ENCODE measurements at places on chromosomes 4 and X.

DNA sequence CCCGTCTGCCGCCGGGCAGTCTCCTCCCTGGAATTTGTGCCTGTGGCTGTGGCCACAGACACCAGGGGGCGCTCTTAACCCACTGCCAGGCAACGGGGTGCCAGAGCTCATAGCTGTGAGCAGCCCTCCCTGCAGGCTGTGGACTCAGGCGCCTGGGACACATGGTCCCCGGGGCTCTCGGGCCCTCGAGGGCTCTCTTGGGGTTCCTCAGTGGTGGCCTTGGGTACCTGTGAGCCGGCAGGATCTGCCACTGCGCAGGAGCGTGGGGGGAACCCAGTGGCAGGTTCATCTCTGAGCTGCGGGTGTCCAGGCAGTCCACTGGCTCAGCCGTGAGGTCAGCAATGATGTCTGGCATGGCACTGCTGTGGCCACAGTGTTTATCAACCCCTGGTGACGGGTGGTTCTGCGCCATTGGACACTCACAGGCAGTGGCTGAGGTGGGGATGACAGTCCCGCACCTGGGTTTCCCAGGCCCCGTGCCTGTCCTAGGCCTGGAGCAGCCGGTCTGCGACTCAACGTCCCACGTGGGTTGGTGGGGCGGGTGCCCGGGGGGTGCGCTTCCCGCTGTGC, 37.2 kb downstream of the PCGF3 start:
- peak; percentile 80 for DNase-seq

DNA sequence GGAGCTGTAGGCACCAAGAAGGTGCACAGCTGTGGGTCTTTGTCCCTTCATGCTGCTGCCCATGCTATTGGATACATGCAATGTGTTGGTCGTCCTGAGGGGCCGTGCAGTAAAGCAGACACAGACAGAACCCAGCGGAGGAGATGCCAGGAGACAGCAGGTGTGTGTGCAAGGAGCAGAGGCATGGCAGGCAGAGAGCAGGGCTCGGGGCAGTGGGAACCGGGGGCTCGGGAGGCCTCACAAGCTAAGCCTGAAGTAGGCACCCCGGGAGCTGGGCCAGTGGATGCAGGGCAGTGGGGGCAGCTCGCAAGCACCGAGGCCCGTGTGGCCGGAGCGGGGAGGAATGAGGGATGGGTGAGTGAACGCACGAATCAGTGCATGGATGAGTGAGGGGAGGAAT, 13.2 kb downstream of the HTRA3 start:
- no peak for DNase-seq

- DNase-seq: no peak
These were observed 82.8 kb downstream of the PDGFC start for GRCh38 chr4:156888762-156889161.

DNA sequence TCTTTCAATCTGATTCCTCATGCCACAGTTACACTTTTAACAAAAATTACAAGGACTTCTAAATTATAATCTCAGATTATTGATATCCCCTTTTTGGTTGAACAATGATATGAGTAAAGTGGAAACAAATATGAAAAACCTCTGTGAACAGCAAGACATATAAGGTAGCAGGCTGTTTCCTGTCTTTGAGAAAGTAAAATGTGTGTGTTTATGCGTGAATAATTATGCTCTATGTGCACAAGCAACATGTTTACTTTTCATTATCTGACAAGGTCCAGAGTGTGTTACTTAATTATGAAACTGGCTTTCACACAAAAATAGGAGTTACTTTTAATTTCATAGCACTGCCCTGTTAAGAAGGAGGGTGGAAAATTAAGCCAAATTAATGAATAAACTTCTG, 43.1 kb downstream of the DDIT4L start:
- DNase-seq: no peak

DNA sequence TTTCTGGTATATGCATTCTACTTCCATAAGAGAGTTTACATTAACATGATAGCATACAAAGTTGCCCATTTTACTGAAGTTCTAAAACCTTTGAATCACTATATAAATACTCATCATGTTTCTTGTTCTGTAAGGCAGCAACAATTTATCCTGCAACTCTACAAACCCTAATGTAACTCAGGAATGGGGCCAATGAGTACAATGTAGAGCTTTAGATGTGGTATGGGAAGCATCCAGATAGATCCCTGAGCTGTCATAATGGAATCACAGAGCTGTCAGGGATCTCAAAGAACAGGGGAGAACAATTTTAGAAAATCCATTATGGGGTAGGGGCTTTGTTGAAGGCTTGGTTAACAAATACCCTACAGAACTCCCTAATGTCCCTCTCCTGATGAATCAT, 88.5 kb downstream of the DCUN1D4 start:
- DNase-seq: no peak

DNA sequence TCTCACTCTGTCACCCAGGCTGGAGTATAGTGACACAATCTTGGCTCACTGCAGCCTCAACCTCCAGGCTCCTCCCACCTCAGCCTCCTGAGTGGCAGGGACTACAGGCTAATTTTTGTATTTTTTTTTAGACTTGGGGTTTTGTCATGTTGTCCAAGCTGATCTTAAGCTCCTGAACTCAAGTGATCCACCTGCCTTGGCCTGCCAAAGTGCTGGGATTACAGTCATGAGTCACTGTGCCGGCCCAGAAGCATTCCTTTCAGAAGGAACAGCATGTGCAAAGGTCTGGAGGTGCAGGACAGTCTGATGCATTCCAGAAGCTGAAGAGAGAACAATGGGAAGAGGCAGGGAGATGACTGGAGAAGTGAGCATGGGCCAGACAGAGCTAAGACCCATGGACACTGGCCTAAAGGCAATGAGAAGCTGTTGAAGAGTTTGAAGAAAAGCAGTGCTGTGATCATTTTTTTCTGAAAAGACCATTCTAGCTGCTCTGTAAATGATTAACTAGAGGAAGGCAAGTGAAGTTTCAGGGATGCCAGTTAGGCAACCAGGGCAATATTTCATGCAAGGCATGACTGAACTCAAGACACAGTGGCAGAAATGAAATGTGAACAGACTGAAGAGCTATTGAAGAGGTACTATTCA, 43.2 kb downstream of the MANBA start:
- no peak for DNase-seq

GRCh38 chrX:9708086-9708485, 57.6 kb downstream of the GPR143 start:
- DNase-seq: no peak

- DNase-seq: no peak
These were observed 23.2 kb downstream of the BBS12 start for GRCh38 chr4:122755675-122756074.

- no peak for DNase-seq
These were observed 57.3 kb downstream of the AGA start for GRCh38 chr4:177384856-177385397.

DNA sequence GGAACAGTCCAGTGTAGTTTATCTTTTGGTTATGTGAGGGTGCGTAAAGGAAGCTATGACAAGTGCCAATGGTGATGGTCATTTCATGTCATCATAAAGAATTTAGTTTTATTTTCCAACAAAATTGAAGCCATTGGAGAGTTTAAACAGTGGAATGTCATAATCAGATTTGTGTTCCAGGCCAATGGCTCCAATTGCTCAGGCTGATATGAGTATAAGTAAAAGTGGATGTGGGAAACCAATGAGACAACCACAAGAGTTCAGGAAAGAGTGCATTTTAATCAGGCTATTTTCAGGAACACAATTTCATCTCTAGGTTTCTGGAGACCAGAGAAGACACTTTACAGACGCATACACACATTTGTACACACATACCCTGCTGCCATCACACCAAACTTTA, 20.7 kb downstream of the SPANXC start:
- DNase-seq: no peak

DNA sequence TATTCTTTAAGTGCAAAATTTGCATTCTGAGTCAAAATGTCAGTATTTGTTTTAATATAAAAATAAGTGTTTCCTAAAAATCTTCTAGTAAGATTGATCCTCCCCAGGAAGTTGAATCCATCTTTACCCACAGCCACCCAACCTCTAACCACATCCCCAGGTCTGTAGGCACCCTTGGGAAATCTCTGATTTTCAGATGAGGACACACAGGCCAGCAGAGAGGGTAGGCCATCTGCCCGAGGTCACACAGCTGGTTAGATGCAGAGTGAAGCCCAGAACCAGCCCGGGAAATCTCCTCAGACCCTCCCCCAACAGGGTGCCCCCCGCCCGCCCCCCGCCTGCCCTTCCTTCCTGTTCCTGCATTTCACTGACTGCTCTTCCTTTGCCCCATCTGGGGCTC, 277.5 kb downstream of the FBXW7 start:
- no peak for DNase-seq

DNA sequence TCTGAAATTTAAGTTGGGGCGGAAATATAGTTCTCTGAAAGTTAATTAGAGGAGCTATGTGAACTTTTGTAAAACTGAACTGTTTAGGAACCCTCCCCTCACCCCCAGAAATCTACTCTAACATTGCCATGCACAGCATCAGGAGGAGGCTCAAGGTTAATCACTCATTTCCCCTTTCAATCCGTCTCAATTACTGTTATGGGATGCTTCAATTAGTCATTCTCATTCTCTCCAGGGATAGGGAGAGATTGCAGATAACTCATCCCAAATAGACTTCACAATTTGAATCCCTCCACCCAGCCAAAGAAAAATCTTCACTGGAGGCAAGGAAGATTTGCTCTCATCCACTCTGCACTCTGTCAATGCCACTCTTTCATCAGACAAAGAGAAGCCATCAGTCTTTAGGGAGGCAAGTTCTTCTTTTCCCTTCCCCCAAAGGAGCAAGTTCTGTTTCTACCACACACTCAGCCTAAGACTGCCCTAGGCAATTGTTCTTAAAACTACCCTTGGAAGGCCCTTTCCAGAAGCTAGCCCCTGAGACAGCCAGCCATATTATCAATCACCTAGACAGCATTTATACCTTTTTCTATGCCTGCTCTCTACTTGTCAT, 140.4 kb downstream of the SLC10A7 start:
- no peak for DNase-seq

DNA sequence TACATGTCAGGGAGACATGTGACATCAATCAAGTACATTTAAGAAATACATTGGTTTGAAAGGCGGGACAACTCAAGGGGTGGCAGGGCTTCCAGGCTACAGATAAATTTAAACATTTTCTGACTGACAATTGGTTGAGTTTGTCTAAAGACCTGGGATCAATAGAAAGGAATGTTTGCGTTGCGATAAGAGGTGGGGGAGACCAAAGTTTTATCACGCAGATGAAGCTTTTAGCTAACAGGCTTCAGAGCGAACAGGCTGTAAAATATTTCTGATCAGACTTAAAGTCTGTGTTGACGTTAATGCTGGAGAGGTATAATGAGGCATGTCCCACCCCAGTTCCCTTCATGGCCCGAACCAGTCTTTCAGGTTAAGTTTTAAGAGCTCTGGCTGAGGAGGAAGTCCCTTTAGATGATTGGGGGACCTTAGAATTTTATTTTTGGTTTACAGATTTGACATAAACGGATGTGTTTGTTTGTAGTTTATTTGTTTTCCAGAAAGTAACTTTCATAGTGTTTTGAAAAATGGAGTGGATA, 346.7 kb upstream of the RASGEF1B start:
- no peak for DNase-seq

GRCh38 chr4:25446611-25447010, 69.5 kb downstream of the ANAPC4 start:
- no peak for DNase-seq

- DNase-seq: no peak
These were observed 319.5 kb downstream of the ARHGAP10 start for GRCh38 chr4:148051403-148051802.

DNA sequence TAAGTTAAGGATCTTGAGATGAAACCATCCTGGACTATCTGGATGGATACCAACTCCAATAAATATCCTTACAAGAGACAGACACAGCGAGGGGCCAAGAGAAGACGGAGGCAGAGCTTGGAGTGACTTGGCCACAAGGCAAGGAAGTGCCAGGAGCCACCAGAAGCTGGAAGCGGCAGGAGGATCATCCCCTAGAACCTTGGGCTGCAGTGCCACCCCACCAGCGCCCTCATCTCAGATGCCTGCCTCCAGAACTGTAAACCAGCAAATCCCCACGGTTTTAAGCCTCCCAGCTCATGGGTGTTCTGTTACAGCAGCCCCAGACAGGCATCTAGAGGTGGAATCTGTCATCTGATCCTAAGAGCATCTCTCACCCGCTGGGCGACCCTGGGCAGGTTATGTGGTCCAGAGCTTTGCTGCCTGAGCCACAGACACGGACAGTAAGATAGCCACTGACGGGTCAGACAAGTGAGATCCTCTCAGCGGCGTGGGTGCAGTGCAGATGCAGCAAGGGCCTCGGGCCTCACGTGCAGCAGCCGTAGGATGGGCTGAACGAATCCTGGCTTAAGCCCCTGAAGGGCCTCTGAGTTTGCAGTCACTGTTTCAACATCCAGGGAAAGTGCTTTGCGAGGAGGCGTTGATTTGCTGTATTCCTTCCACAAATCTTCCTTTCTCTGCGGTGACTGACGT, 25.1 kb upstream of the MXD4 start:
- DNase-seq: no peak

GRCh38 chr4:14333616-14334015, 668.7 kb upstream of the CPEB2 start:
- DNase-seq: no peak

DNA sequence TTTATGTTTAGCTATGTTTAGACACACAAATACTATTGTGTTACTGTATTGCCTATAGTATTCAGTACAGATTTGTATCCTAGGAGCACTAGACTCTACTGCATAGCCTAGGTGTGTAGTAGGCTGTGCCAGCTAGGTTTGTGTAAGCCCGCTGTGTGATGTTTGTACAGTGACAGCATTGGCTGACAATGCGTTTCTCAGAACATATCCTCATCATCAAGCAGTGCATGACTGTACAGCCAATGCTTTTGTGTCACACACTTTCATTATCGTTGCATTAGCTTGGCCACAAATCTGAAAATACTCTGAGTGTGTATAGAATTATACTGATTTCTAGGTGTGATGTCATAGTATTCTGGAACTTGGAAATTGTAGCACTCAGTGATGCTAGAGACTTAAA, 63.4 kb downstream of the CLDN34 start:
- DNase-seq: no peak

DNA sequence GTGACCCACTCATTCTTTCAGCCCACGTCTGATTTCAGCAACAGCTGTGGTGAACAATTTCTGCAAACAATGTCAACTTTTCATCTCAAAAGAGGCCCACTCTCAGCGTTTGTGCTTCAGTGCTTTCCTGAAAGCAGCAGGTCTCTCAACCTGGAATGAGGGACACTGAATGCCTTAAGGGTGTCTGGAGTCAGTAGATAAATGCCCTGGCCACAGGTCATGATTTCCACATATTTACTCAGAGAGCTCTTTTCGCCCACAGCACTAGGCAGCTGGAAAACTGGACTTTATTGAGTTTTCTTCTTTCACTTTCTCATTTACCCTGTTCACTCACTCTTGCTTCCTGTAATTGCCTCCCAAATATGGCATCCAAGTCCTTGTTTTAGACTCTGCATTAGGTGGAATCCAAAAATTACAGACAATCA, 52.8 kb downstream of the NPFFR2 start:
- DNase-seq: no peak

DNA sequence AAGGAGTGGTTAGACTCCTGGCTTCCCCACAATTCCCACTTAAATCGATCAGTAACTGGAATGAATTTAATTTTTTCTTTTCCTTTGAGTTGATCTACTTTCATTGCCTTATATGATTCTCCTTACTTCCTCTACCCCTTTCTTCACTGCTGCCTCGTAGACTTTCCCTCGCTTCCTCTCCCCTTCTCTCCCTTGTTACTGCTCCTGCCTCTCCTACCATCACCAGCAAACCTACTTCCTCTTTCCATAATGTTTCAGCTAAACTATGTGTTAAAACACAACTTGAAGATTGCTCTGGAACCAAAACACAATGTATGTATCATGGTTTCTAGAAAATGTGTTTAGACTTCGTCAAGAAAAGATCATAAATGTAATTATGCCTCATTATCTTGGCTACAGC, 132.0 kb upstream of the TET2 start:
- DNase-seq: no peak

- DNase-seq: no peak
These were observed 34.5 kb upstream of the FAM9C start for GRCh38 chrX:13078739-13079444.

Measured in stimulated activated CD4-positive, alpha-beta T cell treated with anti-CD3 and anti-CD28 coated beads, Interleukin-2, amount 100 ng/mL, for 48 hours (primary cell).